IPS DF 6.9 (cell line): ENCODE measurements at places on chromosomes 1 and 21.

DNA sequence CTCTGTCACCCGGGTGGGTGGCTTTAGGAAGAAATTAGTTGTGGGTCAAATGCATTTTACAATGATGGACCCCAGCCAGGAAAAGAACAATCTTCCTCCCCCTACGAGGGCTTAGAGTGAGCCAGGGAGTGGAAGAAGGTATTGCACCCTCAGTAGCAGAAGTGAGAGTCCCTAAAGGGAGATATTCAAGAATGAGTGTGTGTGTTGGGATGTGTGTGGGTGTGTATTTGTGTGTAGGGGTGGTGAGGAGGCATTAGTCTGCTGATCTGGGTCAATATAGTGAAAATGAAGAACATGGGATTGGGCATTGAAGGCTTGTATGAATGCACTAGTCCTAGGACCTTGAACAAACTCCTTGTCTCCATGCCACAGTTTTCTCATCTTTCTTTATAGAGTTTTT is 85.2 kb upstream of the RUNX1 start:
- no peak for DNase-seq

DNA sequence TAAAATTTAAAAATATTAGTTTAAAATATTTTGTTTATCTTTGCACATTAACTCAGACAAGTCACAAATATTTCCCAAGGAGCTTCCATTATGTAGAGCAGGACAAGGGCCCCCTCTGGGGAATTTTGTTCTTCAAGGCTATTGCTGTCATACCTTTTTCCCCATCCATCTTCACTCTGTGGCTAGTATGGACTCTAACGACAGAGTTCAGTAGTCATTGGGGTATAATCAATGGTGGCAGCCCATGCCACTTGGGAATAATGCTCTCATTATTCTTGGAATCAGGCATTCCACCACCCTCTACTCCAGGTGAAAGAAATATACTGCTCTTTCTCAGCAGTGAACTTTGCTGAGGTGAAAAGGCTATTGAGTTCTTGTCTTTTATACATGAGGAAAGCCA is 38.5 kb upstream of the ERO1B start:
- DNase-seq, result no peak

GRCh38 chr1:32028746-32029145 is 15.1 kb downstream of the KHDRBS1 start:
- no peak for DNase-seq

DNA sequence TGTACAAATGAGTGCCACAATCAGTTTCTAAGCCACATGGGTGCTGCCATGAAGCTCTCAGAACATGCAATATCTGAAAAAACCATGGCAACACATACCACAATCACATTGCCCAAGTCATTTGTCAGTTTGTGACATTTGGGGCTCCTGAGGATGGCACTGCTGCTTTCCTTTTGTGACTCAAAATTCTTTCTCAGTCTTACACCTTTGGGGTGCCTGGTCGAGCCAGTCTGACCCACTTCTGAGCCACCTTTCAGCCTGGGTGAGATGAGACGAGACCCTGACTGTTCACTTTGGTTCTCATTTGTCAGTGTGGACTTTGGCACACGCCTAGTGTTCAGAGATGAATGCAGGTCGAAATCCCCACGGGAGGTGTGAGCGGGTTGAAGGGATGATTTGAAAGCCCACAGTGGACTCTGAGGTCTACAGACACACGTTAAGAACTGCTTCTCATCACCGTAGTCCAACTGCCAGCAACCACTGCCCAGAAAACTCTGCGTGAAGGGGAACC is 8.0 kb downstream of the BATF3 start:
- no peak for DNase-seq

GRCh38 chr1:233172201-233172600 is 123.3 kb downstream of the PCNX2 start:
- DNase-seq, result no peak

DNA sequence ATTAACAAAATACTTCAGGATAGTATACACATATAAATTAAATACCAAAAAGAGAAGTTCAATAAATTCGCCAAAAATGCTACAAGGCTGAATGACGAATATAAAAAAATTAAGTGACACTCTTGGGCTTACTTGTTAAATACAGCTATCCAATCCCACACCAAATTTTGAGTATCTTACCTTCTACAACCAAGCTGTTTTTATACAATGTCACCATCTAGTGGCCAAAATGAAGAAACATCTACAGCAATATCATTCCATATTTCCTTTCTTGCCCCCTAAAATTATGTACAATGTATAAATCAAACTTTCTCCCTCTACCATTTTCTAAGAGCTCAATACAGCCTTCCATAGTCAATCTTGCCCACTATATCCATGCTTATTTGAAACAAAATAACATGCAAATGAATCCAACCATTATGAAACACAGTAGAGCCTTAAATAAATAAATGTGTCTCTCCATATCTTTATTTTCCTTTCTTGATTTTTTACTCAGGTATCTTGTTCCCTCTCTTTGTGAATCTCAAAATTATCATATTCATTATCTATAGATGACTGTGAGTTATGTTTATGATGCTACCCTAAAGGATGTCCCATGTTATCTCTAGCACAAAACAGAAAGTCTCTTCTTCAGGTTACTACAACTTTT is 86.3 kb downstream of the ACBD6 start:
- no peak for DNase-seq

DNA sequence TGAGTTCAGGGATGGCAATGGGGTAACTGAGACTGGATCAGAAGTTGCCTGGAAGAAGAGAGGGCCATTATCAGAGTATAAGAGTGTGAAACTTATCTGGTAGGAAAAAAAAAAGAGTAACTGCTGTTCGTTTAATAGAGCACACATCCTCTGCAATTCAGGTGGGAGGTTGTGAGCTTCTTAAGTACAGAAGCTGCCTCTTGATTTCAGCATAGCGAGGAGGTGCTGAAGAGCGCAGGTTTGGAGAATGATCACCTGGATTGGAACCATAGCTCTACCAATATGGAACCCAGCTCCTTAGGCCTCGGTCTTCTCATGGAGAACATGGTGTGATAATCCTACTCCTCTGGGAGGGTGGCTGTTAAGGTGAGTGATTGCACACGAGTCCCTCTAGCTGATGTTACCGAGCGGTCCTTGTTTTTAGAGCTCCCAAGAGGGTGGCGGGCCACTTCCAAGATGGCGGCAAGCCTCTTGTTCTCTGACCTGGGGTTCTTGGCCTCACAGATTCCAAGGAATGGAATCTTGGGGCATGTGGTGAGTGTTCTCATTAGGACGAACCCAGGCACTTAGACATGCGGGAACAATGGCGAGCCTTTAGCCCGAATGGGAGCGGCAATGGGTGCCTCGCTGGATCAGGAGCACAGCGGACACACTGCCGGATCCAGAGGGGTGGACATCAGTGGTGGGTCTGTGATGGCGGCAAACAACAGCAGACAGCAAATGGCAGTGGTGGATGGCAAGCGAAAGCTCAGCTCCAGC is 3.3 kb upstream of the MX1 start:
- no peak for DNase-seq

DNA sequence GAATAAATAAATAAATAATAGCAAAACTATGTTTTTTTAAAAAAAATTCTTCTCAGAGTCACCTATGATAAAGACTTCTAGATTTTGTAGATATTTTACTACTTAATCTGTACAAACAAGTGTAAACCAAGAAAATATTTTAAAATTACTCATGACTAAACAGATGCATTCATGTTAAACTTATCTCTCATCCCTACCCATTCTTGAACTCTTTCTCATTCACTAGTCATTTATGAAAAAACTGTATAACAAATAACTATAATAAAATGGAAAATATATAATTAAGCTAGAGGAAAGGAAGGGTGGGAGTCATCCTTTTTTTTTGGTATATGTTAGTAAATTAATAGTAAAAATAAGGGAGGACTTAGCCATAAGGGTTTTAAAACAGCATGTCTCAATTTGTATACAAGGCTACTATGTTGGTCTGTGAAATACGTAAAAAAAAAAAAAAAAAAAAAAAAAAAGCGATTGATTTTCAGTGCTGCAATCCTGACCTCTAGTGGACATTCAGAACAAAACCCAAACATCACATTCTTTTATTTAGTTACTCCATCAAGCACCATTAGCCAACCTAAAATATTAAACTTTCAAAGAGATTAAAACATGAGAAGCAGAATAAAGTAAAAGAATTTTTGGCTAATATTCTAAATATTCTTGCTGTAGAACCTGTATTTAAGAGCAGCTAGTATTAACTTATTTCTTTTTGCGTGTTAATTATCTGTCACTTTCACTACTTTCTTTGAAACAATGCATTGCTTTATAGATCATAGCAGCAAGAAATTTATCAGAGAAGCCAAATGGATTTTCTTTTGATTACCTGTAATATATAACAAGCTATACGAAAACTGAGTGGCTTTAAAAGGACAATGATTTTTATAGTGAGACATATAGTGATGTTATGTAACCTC is 255.8 kb upstream of the CACYBP start:
- DNase-seq, result no peak

DNA sequence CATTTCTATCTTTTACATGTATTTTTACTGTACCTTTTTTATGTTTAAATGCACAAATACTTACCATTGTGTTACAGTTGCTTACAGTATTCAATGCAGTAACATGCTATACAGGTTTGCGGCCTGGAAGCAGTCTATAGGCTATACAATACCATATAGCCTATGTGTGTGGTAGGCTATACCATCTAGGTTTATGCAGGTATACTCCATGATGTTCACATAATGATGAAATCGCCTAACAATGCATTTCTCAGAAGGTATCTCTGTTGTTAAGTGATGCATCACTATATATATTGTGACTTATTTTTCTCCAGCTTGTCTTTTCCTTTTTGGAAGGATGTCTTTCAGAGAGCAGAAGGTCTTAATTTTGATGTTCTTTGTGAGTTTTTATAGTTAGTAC is 103.5 kb downstream of the MAST2 start:
- no peak for DNase-seq
